Panc1 (cell line): ENCODE measurements at places on chromosomes 4 and X.
A peak's percentile ranks its signal among the peaks of the same experiment; 100 is the strongest.

DNA sequence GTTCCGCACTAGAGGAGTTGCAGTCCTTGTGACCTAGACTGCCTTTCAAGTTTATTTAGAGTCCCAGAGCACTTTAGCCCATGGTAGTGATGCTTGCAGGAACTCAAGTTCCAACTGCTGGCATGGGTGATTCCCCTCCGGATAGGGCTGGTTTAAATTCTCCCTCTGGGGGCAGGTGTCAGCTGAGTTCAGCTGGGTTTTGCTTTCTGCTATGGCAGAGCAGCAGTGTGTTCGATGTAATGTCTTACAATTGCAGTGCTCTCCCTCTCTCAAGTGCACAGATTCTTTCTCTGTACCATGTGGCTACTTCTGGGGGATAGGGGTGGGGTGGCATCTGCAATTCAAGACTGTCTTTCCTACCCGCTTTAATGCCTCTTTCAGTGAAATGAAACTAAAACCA lies 164.8 kb upstream of the ZIC3 start:
- H3K4me3 ChIP-seq, result no peak overlapping the region
- DNase-seq, result no peak
- H3K4me1 ChIP-seq, result no peaks in the 10 kb centered on the region

DNA sequence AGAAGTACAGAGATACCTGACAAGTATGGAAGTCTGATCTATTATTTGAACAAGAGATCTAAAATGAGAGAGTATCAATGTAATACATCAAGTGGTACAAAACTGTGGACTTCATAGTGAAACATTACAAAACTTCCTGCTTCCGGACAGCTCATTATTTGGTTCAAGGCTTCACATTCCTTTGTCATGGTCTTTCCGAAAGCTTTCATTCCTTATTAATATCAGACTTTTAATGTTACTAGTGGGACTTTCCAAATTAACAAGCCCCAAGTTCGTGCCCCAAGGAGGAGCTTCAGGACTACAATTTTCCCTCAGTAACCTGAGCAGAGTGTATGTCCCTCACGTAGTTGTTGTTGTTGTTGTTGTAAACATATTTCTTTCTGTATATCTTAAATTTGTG lies 1.2 kb downstream of the CHIC2 start:
- DNase-seq, result no peak
- peak overlapping the region; percentile 77 for H3K27ac ChIP-seq
- H3K36me3 ChIP-seq, result no peaks in the 10 kb centered on the region; the same call in 1 of the 2 replicates
- no peaks in the 10 kb centered on the region for H3K27me3 ChIP-seq
- peak overlapping the region; percentile 80 for H3K4me3 ChIP-seq

DNA sequence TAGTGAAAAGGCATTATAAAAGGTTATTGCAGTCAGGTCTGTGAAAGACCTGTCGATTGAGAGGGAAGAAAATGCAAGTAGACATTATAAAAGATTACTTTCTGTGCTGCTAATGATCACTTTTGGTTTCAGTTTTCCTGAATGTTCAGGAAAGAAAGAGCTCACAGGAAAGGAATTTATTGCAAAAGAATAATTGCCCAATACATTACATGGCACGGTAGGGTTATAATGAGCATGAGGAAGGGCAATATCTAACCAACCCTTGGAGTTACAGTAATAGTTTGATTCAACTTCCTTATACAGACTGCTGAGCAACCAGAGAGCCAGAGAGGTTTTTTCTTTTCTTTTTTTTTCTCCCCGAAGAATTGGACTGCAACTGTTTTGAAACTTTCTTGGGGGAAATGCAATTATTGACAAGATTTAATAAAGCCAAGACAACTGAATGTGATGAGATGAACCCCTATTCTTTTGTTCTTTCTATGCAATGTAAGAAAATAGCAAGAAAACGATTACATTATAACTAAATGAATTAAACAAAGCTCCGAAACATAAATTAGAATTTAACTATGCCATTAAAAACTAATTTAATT lies 247.0 kb downstream of the C4orf33 start:
- no peak for DNase-seq
- H3K4me3 ChIP-seq, result no peak overlapping the region
- H3K36me3 ChIP-seq, result no peaks in the 10 kb centered on the region
- H3K27me3 ChIP-seq, result no peaks in the 10 kb centered on the region
- no peaks in the 10 kb centered on the region for H3K4me1 ChIP-seq
- no peak overlapping the region for H3K27ac ChIP-seq

DNA sequence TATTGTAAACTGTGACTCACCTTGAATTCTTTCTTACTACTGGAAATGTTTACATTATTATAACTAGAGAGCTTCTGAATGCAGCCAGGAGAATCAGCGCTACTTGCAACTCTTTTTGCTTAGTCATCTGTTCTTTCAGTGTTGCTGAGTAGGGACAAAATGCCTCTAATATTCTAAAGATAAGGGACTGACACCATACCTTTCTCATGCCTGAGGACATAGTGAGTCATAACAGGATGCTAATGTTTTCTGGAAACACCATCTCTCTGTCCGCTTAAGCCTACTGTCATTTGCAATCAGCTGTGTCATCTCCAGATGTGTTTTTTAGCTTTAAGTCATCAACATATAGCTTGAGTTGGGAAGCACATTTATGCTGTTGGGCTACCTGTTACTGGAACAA lies 108.3 kb downstream of the QRFPR start:
- DNase-seq, result no peak
- no peak overlapping the region for H3K4me3 ChIP-seq
- H3K36me3 ChIP-seq, result no peaks in the 10 kb centered on the region
- no peaks in the 10 kb centered on the region for H3K4me1 ChIP-seq

DNA sequence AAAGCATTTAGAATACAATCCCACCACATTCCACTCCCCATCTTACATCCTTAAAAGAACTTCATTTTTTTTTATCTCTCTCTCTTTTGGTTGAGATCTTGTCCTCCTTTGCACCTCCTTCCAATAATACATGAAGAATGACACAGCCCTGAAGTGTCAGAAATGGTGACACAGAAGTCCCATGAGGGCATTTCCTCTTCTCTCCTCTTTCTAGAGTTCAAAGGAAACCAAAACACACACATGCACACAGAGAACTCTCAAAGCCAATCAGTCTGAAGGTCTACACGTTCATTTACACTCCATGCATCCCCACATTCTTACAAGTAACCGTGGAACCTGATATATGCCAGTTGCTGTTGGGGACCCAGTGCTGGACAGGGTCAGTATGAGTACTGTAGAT lies 450.7 kb downstream of the HNRNPD start:
- DNase-seq, result no peak
- no peaks in the 10 kb centered on the region for H3K36me3 ChIP-seq
- no peaks in the 10 kb centered on the region for H3K4me1 ChIP-seq
- H3K27ac ChIP-seq, result no peak overlapping the region
- no peaks in the 10 kb centered on the region for H3K27me3 ChIP-seq

DNA sequence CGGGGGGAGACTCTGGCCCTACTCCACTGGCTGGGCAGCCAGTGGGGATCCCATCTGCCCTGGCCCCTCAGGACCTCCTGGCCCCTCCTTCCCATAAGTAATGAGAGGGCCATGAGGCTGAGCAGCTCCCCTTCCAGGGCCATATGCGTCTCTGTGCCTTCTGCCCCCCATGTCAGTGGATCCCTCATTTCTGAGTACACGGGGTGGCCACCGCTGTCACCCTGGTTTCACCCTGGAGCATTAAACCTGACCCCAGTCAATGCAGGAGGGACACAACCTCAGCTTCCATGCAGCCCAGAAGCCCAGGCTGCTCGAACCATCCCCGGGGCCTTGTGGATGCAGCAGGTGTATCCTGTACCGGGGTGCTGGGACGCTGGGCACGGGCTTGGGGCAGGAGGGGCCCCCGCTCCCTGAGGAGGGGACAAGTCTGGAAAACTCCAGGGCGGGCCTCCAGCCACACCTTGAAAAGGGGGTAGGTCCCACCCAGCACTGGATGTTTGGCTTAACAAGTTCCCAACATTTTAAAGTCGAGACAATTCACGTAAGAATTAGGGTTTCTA lies 24.2 kb downstream of the ATP5ME start:
- no peaks in the 10 kb centered on the region for H3K4me1 ChIP-seq
- H3K27me3 ChIP-seq, result no peaks in the 10 kb centered on the region
- no peak overlapping the region for H3K27ac ChIP-seq
- no peak for DNase-seq
- H3K4me3 ChIP-seq, result no peak overlapping the region

GRCh38 chr4:126779001-126779400 lies 853.8 kb upstream of the INTU start:
- no peak overlapping the region for H3K4me3 ChIP-seq
- no peak for DNase-seq
- H3K4me1 ChIP-seq, result no peaks in the 10 kb centered on the region
- no peak overlapping the region for H3K27ac ChIP-seq
